ENCODE measurements at places on chromosomes 12 and 14.

GRCh38 chr12:102821149-102821548 lies 95.9 kb downstream of the PAH start:
- DNase-seq: no peak

- no peak for DNase-seq
Measured at GRCh38 chr12:86435053-86435452, 178.9 kb upstream of the MGAT4C start.

DNA sequence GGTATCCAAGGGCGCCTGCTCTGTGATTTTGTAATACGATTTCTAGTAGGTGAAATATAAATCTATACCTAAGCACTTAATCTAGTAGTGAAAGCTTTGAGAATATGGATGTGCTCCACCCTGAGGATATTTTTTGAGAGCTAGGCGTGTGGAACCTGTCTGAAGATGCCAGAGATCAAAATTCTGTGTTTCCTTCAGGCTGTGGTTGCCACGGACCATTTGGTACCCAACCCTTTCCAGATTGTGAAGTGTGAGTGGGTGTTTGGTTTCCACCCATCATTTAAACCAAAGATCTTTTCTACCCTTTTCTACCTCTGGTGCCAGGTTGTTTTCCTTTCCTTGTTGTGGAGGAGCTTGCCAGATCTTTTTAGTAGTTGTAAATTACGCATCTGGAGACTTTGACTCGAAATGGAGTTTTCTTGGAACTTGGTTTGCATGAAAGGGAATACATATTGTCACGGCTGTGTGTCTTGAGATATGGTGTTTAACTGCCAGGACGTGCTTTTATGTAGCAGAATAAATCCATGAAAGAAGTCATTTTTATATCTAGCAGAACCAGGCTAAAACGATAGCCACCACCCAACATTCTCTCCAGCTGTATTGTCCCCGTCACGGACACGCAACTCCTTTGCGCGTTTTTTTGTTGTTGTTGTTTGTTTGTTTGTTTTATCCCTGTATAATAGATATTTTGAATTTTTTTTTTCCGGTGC lies 2.2 kb downstream of the LRFN5 start:
- no peak for DNase-seq

- no peak for DNase-seq
Measured at GRCh38 chr14:40025101-40025500, 592.9 kb upstream of the FBXO33 start.

- no peak for DNase-seq
Measured at GRCh38 chr12:80101126-80101525, 1.8 kb downstream of the OTOGL start.

- DNase-seq: no peak
Measured at GRCh38 chr14:79515158-79515557, 696.1 kb downstream of the DIO2 start.

Measured in stimulated activated CD4-positive, alpha-beta T cell treated with anti-CD3 and anti-CD28 coated beads, Interleukin-15, amount 100 ng/mL, for 1 hour (primary cell).